Activated CD4-positive, alpha-beta T cell treated with anti-CD3 and anti-CD28 coated beads for 24 hours (primary cell): ENCODE measurements at places on chromosomes 11 and 22.

- no peak for DNase-seq
Measured at GRCh38 chr11:102447193-102447592, 5.4 kb downstream of the TMEM123 start.

- DNase-seq: no peak
Measured at GRCh38 chr11:38278457-38279141, 1680.6 kb upstream of the RAG2 start.

DNA sequence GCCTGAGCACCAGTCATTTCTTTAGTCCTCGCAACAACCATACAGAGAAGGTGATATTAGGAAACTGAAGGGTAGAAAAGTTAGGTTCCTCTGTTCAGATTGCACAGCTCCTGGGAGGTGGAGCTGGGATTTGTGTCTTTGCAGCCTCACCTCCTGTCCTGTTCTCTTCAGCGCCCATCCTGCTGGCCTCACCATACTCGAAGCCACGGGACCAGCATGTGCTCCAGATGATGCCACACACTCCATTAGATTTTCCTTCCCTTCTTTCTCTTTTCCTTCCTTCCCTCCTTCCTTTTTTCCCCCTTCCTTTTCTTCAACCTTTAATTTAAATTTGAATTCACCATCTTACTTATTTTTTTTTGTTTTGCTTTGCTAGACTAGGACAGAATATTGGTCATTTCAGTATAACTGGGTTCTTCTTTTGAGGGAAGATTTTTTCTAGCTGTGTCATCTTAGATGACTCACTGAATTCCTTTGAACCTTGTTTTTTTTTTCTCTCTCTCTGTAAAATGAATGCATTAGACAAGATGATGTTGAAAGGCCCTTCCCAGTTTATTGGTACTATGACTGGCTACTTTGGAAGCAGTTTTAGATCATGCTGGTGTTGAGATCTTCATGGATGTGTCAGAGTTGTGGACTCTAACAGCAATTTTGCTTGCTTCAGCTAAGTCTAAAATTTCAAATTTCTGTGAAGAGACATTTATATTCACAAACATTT is 662.5 kb upstream of the TENM4 start:
- DNase-seq: no peak

DNA sequence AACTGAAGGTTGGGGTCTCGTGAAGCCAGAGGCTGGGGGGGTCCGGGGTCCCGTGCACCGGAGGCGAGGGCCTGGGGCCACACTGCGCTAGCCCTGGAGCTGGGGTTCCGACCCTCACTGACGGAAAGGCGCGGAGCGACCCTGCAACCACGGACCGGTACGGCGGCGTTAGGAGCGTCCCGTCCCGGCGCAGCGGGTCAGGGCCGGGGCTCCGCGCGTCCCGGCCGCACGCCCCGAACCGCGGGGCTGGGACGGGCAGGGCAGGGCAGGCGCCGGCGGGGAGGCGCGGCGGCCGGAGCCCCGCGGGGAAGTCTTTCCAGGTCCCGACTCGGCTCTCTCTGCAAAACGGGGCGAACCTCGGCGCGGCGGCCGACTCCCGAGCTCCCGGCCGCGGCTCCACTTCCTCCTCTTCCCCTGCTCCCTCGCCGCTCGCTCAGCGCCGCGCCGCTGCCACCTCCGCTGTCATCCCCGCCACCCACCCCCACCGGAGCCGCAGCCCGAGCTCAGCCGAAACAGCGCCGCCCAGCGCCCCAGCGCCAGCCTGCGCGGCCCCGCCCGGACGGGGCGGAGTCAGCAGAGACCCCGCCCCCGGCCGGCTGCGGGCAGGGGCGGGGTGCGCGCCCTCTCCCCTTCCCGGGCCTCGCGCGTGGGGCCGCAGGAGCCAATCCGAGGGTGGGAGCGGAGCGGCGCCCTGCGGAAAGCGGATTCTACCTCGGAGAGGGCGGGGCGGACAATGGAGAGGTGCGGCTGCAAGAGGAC is at the start of gene GDPD5:
Gene GDPD5, minus strand, starts transcription at position 509 of the 759 bp plus-strand sequence. CDS start 48,206 bp downstream, outside the sequence.
- peak; percentile 79 for DNase-seq

GRCh38 chr11:9626496-9627394 is 37.1 kb upstream of the SWAP70 start:
- DNase-seq: no peak

DNA sequence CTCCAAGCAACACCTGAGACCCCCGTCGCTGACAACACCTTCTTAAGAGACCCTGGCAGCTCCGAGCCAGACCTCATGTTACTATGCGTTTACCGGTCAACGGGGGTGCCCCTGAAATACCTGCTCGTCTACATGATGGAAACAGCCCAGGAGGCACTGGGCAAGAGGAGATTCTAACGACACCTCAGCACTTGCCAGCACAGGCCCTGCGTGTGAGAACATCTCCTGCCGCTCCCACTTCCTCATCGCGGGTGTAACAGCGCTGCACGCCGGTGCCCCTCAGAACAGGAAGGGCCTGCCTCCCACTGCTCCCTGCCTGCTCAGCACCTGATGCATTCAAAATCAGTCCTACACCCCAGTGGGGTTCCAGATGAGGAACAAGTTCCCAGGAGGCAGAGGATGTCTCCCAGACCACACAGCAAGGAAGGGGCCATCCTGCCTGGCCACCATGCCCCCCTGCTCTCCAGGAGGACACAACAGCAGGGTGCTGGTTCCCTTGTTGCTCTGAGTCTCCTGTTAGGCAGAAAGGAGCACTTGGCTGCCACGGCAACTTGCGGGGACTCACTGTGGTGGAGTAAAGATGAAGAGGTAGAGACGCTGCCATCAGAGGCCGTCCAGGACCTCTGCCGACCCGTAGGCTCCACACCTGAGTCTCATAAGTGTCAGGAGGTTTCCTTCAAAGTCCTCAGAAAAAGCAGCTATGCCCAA is 2.1 kb downstream of the TOLLIP start:
- no peak for DNase-seq

DNA sequence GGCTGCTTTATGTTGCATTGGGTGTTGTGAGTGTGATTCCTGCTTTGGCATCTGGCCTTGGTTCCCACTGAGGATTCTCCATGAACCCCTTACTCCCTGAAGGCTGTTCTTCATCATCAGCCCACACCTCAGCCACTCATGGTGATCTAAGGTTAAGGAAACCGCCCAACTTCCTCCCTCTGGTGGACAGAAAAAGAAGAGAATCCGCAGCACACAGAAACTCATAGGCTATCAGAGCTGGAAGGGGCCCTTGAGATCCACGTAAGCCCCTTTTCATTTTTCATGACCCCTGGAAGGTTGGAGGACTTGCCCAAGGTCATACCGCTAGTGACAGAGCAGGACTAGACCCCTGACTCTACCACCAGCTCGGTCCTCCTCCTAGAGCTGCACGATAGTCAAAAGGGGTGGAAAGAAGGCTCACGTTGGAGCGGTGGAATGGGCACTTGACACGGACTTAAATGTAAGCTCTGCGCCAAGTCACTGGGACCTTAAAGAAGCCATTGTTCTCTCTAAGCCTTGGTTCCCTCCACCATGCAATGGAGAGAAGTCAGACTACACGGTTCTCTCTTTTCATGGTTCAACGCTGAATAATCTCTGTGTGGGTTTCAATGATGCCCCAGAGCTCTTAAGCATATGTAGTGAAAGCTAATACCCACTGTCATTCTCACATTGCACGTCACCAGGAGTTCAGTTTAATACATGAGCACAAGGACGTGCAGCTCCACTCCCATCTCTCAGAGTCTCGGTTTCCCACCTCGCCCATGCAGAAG is 83.6 kb upstream of the CRTAM start:
- DNase-seq: no peak

DNA sequence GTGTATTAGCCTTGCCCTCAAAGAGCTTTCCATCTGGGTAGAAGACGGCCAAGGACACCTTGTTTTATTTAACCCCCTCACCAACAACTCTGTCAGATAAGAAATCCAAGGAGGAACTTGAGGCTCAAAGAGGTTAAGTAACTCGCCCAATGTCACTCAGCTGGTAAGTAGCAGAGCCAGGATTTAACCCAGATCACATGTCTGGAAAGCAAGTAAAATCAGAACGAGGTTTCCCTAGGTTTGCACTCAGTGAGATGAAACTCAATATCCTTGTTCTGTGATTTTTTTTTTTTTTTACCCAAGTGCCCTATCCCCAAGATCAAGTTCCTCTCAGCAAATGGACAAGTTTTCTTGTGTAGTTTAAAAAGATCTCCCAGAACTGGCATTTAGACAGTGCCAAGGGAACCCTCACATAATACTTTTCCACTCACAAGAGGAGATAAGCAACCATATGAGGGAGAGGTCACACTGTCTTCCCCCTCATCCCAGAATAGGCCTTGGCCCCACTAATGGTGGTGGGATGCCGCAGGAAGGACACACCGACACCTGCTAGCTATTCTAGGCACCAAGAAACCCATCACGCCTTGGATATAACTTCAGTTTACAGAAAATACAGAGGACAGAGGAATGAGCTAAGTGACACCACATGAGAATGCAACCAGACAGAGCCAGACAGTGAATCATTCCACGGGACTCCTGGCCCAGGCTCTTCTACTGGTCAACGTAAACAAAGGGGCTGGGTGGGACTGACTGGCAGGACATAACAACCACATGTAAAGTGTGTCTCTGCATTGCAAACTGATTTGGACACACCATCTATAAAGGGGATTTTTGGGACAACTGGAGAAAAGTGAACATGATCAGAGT is 8.6 kb upstream of the ARAP1 start:
- DNase-seq: no peak

DNA sequence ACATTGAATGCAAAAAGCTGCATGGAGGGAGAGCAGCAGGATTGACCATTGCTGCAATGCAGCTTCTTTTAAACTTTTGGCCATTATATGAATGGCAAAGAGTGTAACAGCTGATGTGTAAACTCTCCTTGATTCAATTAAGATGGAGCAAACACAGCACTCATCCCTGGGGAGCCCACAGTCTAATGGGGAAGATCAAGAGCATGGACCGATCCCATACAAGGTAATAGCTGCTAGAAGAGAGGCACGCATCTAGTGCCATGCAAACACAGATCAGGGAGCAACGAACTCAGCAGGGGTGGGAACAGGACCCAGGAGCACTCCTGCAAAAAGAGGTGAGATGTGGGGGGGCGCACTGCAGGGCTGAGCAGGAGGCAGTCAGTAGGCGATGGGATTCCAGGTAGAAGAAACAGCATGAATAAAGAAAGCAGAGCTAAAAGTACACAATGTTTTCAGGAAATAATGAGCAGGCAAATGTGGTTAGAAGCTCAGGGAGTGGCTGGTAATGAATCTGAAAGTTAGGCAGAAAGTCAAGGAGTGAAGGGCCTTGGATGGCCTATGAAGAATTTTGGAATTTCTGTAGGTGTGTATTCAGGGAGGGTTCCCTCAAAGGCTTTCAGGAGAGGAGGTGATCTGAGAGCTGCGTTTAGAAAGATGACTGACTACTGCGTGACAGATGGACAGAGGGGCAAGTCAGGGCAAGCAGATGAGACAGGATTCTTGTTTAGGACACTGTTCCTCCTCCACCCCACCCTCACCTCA is 17.2 kb upstream of the BMAL1 start:
- DNase-seq: no peak

DNA sequence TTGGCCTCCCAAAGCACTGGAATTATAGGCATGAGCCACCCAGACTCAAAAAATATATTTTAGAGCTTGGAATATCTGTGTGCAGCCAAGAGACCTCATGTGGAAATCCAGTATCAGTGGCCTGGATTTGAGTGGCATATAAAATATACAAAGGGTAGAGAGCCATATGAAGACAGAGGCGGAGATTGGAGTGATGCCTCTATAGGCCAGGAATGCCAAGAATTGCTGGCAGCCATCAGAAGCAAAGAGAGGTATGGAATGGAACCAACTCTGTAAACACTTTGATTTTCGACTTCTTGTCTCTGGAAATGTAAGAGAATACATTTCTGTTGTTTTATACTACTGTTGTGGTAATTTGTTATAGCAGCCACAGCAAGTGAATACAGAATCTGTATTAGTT is 123.0 kb downstream of the PLEKHA7 start:
- no peak for DNase-seq

GRCh38 chr11:17739945-17740338 is 5.4 kb downstream of the KCNC1 start:
- DNase-seq: no peak

GRCh38 chr11:57162179-57162898 is 19.4 kb upstream of the LRRC55 start:
- no peak for DNase-seq

- no peak for DNase-seq
Measured at GRCh38 chr22:41513391-41513790, 30.9 kb downstream of the POLR3H start.

DNA sequence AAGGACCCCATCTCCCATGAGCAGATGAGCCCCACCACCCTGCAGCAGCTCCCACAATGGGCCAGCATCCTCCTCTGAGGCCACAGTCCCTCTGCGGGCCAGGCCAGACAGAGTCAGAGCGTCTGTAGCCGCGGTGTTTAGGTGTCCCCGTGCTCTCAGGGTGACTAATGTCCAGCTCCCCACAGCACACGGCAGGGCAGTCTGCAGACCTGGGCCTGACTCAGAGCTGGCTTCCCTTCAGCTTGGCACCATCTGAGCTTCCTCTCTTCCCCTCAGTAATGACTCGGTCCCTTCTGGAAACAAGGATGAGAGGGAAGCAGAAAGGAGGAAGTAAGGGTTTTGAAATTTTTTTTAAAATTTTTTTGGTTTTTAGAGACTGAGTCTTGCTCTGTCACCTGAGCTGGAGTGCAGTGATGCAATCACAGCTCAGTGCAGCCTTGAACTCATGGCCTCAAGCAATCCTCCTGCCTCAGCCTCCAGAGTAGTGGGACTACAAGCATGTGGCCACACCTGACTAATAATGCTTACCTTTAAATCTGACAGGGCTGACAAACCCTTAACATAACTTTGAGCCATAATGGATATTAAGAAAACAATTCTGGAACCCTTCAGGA is 28.5 kb downstream of the LRRC74B start:
- DNase-seq: no peak

DNA sequence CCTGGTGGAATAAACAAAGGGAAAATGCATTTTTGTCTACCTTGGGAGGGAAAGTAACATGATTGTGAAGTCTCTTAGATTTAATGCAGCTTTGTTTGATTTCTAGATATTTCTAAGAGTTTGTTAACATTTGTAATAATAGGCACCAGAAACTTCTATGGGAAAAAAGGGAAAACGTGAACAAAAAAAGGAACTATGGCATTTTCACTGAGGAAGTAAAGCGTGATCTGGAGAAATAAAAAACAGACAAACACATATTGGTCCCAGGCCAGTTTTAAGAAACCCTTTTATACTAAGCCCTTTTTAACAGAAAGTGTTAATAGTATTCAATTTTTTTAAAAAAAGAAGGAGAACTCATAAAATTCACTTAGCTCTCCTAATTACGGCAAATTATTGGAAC is 6.9 kb upstream of the MS4A7 start:
- DNase-seq: no peak

- DNase-seq: no peak
Measured at GRCh38 chr11:109644152-109644551, 222.2 kb downstream of the C11orf87 start.

GRCh38 chr22:42970029-42970428 is 44.9 kb downstream of the PACSIN2 start:
- DNase-seq: no peak

- peak; percentile 1 for DNase-seq
Measured at GRCh38 chr11:84384731-84385130, 1098.6 kb upstream of the CCDC90B start.

GRCh38 chr22:38018938-38019827 is 34.8 kb upstream of the SOX10 start:
- DNase-seq: no peak
